Activated CD8-positive, alpha-beta T cell treated with anti-CD3 and anti-CD28 coated beads for 36 hours (primary cell): ENCODE measurements at places on chromosomes 3 and 15.

DNA sequence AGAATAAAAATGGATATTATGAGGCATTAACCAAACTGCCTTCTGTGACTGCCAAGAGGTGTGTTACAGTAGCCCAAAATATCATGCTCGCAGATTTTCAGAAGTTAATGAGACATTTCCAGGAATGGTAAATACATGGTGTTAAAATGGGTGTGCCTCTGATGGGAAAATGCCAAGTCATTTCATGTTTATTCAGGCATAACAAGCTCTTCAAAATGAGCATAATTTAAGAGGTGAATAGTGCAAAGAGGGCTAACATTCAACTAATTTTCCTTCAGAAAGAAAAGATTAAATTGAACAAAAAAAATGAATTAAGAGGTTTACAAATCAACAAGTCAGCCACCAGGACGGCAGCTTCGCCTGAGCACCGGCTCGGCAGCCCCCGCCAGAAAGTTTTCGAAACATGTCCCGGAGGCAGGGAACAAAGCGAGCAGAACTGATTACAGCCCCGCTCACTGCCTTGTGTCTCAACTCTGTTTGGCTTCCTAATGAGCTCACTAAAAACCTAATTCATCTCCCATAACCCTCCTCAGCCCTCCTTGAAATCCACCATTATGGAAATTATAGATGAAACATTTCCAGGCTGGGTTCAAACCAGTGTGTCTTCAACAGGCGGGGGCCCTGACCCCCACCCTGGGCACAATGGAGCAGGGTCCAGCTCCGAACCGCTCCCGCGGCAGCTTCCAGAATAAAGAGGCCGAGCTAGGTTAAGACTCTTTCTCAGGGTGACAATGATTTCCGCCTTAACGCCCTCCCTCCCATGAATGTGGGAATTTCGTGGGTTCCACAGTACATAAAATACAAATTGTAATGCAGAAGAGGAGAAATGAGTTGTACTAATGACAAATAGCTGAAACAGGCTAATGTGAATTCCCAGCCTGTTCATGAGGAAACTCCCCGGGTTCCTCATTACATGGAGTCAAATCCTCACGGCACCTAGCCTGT is 43.9 kb downstream of the MEIS2 start:
- DNase-seq: no peak

DNA sequence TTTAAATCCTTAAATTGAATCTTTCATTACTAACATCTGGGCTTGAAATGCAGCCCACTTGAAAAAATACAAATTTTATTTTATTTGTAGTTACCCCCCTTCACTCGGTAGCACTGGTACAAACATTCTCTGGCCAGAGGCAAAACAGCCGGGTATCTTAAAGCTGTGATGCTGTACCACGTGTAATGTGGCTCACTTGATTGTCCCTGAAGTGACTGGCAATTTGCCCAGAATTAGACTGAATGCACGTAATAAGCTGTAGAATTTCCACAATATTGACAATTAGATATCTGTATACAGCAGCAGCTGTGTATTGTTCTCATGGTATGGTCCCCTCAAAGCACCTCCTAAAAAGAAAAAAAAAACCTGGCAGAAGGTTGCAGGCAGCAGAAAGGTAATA is 192.8 kb upstream of the TBC1D5 start:
- DNase-seq: no peak

- DNase-seq: no peak
Measured at GRCh38 chr3:22977650-22978289, 225.4 kb upstream of the UBE2E2 start.

DNA sequence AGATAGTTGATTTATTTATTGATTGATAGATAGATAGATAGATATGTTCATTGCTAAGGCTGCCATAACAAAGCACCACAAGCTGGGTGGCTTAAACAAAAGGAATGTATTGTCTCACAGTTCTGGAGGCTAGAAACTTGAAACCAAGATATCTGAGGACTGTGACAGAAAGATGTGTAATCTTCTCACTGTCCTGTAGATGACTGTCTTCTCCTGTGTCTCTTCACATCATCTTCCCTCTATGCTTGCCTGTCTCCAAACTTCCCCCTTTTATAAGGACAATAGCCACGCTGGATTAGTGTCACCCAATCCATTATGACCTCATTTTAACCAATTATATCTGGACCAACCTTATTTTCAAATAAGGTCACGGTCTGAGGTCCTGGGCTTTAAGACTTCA is 40.9 kb downstream of the GNB4 start:
- DNase-seq: no peak

DNA sequence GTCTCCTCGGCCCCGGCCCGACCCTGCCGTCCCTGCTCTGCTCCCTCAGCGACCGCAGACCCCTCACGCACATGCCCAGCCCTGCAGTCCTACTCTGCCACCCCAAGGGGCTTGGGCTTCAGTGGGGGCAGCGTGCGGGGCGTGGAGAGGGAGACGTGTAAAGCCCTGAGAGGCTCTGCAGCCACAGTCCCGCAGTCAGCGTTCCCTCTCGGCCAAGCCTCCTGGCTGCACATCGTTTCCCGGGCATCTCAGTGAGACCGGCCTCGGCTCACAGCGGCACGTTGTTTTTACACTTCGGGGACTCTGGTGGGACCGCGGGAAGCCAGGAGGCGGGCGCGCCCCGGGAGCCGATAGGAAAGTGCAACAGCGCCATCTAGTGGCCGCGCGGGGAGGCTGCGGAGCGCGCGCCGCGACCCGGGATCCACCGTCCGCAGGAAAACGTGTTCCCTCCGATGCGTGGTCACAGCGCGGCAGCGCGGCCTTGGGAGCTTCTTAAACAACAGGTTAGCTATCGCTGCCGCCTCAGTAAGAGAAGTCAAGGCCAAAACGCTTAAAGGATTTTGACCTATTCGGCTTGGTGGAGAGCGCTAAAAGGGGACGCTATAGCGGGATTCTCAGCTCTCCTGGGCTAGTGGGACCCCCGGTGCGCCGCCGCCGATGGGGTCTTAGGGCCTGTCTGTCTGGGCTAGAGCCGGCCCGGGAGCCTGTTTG is 226.8 kb upstream of the IGF1R start:
- DNase-seq: peak; percentile 68

DNA sequence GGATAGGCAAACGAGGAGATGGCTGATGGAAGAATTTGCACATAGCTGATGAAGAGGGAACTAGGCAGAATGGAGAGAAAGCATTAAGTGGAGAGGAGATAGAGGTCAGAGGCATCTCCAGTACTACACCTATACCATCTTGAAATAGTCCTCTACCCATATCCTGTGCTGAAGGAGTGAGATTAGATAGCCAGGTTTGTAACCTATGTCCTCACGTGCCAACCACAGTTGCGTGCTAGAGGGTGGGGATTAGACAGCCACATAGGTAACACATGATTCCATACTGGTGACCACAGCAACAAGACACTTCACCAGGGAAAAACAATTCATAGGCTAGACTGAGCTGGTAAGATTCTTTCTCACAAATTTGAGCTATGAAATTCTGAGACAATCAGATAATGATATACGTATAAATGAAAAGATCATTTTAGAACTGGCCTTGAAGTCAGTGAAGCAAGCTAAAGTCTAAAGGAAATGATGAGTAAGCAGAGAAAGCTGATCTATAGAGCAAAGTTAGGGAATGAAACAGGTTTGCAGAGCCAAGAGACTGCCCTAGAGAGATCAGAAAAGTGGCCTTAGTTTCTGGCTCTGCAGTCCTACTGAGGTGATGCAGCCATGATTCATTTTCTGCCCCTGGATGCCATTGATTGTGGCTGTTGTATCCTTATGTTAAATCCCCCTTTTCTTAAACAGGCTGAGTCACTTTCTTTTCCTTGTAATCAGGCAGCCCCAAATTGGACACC is 17.7 kb downstream of the MYNN start:
- DNase-seq: no peak

- no peak for DNase-seq
Measured at GRCh38 chr15:57609805-57610529, 18.3 kb downstream of the MYZAP start.

DNA sequence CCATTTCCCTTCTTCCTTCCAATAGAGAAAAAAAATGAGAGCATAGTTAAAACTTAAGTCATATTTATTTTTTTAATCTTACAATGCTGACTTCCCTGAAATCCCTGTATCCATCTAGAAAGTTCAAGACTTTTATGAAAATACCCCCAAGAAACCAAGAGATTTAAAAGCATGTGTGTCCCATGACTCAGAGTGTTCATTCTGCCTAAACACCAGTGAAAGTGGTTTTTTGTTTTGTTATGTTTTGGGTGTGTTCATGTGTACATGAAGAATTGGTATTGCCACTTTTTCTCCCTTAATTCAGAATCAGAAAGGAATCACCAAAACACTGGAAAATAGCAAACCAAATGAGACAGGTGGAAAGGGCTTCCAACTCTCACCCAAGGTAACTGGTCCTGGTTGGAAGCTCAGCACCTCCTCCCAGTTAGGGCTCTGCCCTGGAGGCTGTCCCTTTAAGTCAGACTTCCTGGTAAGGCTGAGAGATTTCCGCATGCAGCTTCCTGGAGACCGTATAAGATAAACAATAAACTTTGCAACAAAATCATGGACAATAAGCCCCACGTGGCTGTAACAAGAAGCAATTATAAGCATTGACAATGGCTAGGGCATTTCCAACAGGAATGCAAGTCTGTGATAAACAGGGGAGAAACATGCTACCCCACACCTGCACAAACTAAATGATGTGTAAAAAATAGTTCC is 121.9 kb upstream of the ARHGEF3 start:
- DNase-seq: no peak

GRCh38 chr15:100663086-100663914 is 60.9 kb downstream of the ASB7 start:
- DNase-seq: no peak

DNA sequence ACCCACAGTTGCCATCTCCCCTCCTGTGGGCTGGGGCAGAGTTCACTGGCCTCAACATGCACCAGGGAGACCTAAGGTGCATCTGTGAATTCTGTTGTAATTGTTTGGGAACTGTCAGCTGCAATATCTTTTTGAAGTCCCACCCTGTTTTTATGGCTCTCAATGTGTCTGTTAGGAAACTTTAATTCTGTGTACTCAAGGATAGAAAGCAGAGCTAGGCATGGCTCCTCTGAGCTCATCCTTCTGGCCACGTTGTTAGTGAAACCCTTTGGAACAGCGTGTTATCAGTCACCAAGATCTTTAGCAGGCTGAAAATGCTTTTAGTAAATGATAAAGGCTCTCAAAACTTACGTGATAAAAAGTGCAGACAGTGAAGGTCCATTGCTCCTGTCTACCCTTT is 33.6 kb upstream of the MTMR10 start:
- DNase-seq: no peak

- DNase-seq: no peak
Measured at GRCh38 chr15:72998681-72999466, 53.4 kb upstream of the NEO1 start.
